ENCODE measurements at places on chromosomes 6 and 20. TPM values are rescaled to one million over a fixed set of nuclear protein-coding genes. Genes with fewer than 3 reads are reported as not detected.

DNA sequence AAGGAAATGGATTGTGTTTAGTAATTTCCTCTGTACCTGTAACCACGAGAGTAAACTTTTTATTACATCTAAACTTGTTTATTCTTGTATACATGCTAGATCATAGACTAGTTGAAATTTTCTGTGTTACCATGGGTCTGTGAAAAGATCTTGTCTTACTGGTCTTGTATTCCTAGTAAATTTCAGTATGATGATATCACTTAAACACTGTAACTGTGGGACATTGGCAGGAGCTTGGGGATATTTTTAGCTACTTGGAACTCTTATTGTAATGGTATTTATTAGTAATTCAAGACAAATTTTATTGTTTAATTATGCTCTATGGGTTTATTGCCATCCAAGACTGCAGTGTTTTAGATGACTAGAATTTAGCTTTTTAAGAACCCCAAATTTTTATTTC, 25.9 kb upstream of the TULP4 start:
- DNase-seq, result no peak

GRCh38 chr6:146870760-146871159, 272.0 kb downstream of the ADGB start:
- no peak for DNase-seq

DNA sequence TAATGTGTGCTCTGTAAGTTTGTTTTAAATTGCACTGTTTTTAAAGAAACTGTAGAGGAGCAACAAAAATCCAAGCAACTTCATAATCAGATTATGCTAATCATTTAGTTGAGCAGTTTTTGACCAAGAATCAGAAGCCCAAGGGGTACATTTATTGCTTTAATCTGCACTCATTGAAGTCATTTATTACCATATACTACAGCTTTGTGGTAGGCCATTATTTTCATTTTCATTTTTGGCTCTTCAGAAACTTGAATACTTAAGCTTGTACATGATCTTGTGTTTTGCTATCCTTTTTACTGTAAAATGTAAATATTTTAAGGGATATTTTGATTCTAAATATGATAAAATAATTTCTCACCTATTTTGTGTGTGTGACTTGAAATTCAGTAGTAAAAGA, 78.5 kb downstream of the PHF3 start:
- no peak for DNase-seq

DNA sequence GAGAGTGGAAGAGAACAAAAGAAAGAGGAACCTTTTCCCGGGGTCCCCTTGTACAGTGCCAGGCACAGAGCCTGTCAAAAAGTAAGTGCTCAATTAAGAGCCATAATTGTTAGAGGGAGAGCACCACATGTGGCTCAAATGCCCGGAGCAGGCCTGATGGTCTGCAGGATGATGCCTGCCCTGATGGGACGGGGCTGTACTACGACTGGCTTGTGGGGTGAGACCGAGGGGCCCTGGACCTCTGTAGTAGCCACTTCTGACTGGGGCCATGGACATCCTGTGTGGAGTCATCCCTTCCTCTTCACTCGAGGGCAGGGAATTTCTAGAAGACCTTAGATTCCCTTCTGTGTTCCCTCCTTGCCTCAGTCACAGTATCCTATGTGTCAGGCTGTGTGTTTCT, 47.9 kb downstream of the KCNK5 start:
- no peak for DNase-seq

DNA sequence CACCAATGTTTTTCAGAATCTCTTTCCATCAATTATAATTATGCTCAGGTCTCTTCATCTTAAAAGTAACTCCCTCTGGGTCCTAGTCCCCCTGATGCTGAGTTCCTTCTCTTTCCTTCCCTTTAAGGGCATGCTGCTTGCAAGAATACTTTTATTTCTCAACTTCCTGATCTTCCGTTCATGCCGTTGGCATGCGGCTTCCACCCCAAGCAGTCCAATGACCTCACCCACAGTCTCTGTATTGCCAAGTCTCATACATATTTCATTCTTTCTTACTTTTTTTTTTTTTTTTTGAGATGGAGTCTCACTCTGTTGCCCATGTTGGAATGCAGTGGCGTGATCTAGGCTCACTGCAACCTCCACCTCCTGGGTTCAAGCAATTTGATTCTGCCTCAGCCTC, 83.5 kb downstream of the NDUFAF5 start:
- no peak for DNase-seq

- no peak for DNase-seq
These were observed 447.9 kb upstream of the OPRM1 start for GRCh38 chr6:153591159-153591558.

ATP6V1G2 gene
- polyA plus RNA-seq, result 4.8 TPM

KIF25 gene
- polyA plus RNA-seq, result 0.14 TPM

CCN5 gene
- not detected for polyA plus RNA-seq

FAM83B gene
- 9.3 TPM for polyA plus RNA-seq

MOCS3 gene
- 5.1 TPM for polyA plus RNA-seq

Data from left renal pelvis (tissue), 4 donors.